Activated naive CD8-positive, alpha-beta T cell treated with anti-CD3 and anti-CD28 coated beads, Interleukin-2, amount 50 U/mL, for 24 hours (primary cell): ENCODE measurements at places on chromosomes 16 and 17.

DNA sequence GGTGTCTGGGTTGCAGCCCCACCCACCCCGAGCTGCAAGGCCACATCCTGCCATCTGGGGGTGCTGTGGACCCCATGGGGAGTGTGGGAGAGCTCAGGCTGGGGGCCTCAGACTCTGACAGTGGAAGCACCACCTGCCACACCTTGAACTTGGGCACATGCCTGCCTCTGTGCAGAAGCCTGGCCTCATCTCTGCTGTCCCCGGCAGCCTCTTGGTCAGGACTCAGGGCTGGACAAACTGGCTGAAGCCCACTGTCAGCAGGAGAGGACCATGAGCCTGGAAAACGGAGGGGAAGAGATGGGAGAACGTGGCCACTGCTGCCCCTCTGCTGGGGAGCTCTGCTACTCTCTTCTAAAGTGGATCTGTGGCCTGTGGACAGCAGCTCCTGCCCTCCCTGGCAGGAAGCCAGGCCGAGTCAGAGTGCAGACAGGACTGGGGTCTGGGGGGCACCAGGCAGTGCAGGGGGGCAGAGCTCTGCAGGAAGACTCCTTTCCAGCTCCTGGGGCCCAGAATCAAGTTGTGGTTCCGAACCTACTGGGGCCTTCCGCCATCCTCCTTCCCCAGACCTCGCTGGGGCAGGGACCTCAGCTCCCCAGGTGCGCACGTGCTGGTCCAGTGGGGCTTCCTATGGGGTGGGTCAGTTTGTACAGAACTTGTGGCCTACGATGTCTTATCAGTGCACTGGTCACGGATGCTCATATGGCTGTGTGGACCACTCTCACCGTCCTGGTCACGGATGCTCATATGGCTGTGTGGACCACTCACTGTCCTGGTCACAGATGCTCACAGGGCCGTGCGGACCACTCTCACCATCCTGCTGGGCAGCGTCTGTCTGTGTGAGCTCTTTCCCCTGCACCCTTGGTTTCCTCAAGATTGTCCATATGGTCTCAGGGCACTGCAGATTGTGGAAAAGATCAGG is 207.7 kb downstream of the LAT start:
- no peak for DNase-seq

DNA sequence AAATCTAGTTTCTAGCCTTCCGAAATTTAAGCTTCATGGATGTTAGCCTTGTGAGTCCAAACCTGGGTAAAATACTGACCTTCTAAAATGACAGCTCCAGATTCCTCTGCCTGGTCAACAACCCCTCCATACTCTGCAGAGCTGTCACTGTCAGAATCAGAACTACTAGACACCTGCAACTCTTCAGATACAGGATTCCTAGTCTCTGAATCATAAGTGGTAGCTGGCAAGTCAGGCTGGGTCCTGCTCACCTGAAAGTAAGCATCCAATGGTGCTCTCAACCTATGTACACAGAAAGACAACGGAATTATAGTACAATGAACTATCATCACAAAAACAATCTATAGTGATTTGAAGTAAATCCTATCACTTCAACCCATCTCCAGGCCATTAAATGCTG is 14.8 kb downstream of the RFWD3 start:
- no peak for DNase-seq

GRCh38 chr17:51373489-51374152 is 113.3 kb downstream of the UTP18 start:
- DNase-seq: no peak

GRCh38 chr17:10757067-10757466 is 27.2 kb upstream of the TMEM220 start:
- DNase-seq: no peak

GRCh38 chr16:75695708-75696107 is 5.6 kb downstream of the DUXB start:
- no peak for DNase-seq

GRCh38 chr17:48484850-48485249 is 46.0 kb downstream of the HOXB1 start:
- no peak for DNase-seq

DNA sequence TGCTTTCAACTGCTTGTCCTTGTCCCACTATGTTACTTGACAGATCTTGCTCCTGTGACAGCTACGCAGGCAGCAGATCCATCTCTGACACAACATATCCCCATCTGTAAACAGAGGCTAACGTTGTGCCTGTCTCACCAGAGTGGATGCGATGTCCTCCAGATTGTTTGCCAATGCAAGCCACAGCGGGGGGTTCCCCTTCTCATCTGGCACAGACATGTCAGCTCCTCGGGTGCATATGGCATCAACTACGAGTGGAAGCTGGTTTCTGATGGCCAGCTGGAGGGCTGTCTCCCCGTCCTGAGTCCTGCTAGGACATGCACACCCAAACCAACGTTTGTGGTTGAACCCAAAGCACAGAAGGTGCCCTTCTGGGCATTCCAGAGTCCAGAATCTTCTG is 39.0 kb downstream of the CYB5D2 start:
- DNase-seq: no peak

DNA sequence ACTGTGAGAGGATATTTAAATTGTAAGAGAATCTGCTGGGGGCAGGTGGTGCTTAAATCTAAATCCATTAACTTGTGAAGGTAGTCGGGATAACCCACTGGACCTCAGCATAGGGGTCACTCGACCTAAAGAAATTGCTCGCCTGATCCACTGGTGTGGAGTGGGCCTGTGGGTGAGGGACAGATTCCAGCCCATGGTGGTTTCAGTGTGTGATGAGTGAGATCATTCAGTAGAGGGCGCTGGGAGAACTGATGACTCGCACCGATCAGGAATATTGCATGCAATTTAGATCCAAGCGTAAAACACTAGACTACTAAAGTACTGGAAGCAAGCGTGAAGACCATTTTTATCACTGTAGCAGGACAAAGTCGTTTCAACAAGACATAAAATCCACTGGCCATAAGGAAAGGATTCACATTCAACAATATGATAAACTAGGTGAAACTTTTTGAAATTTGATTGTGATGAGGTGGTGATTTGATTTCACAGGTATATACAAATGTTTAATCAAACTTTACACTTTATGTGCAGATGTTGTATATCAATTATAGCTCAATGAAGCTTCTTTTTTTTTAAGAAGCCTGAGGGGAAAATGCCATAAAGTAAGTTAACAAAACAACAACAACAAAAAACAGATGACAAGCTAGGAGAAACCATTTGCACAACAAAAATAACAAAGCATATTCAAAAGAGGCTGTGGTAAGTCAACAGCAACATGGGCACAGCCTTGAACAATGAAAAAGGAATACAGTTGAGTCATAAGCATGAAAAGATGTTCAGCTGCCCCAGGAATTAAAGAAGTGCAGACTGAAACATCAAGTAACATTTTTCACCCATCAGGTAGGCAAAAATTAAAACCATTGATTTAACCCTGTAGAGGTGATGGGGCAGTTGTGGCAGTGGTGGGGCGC is 7.5 kb upstream of the TMEM170A start:
- peak; percentile 26 for DNase-seq

DNA sequence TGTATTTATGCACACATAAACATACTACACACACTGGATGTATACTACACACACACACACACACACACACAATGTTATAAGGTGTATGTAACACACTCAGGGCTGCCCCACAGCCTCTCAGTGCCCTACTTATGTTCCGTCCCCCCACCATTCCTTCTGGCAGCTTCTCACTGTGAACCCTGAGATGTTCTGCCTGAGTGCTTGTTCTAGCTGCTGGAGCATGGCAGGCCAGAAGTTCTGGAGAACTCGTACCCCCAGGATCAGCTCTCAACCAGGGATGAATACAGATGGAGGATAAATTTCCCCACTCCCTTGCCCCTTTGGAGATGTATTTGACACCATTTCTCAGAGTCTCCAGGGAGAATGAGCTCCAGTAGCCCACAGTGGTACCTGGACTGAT is 76.4 kb downstream of the CDH13 start:
- no peak for DNase-seq

DNA sequence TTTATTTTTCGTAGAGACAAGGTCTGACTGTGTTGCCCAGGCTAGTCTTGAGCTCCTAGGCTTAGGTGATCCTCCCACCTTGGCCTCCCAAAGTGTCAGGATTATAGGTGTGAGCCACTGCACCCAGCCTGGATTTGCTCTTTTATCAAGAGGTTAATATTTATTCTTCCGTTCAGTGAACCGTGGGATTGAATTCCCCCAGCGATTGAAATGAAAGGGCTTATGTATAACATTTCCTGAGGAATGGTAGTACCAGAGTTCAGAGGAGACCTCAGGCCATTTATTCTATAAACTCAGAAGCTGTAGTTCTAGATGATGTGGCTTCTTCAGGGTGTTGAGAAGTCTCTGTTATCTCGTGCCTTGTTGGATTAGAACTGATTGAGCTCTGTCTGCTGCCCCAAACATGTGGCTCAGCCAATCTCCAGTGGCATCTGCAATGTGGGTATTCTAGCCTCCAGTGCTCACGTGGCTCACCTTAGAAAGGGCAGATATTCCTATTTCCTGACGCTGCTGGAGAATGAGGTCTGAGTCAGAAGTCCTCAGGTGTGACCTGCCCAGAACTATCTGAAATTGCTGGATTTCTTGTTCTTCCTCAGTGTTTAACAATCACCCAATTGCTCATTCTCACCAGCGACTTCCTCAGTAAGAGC is 22.5 kb downstream of the HMOX2 start:
- no peak for DNase-seq

- DNase-seq: no peak
Measured at GRCh38 chr16:8620535-8620934, 963 bp upstream of the METTL22 start.

DNA sequence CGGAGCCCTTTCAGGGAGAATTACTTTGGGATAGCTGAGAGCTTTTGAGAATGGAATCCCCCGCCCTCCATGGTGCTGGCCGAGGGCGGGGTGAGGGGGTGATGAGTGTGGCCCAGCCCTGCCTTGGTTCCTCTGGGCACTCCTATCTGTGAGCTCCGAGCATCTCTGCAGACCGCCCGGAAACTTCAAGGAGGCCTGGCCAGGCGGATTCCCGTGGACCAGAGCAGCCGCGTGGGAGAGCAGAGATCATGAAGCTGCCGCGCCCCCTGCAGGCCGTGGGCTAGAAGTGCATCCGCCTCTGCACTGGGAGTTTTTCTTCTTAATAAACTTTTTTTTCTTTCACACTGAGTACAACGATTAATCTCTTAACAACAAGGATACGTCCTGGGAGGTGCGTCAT is 392.9 kb upstream of the EEF2KMT start:
- DNase-seq: peak; percentile 34

GRCh38 chr16:85699628-85700027 is 10.9 kb upstream of the GINS2 start:
- DNase-seq: no peak

DNA sequence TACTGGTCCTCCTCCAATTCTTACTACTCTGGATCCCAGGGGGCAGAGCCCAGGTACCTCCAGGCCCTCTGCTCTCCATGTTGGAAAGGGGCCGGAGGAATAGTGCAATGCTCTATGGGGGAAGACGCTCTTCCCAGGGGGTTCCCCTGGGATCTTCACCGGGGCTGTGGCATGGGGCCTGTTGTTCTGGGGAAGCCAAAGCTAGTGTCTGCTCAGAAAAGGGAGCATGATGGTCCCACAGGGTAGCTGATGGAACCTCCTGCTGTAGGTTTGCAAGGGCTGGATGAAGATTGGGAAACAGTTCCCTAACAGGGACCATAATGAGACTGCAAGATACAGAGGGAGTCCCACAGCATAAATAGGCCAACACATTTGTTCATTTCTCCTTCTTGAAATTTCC is 114.7 kb downstream of the IRX5 start:
- DNase-seq: no peak

DNA sequence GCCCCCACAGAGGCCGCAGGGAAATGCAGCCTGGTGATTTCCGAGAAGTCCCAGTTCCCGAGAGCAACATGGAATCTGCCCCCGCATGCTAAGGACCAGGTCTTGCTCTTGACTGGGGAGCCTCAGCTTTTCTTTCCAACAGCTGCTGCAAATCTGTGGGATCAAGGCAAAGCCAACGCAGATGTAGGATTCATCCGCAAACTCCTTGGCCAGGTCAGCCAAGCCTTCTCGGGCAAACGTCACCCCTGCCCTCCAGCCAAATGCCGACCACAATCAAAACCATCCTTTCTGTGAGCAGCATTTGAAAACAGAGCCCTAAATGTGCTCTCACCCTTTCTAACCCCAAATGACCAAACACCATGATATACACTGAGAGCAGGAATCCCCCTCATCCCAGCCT is 54.0 kb downstream of the MRM3 start:
- DNase-seq: no peak

DNA sequence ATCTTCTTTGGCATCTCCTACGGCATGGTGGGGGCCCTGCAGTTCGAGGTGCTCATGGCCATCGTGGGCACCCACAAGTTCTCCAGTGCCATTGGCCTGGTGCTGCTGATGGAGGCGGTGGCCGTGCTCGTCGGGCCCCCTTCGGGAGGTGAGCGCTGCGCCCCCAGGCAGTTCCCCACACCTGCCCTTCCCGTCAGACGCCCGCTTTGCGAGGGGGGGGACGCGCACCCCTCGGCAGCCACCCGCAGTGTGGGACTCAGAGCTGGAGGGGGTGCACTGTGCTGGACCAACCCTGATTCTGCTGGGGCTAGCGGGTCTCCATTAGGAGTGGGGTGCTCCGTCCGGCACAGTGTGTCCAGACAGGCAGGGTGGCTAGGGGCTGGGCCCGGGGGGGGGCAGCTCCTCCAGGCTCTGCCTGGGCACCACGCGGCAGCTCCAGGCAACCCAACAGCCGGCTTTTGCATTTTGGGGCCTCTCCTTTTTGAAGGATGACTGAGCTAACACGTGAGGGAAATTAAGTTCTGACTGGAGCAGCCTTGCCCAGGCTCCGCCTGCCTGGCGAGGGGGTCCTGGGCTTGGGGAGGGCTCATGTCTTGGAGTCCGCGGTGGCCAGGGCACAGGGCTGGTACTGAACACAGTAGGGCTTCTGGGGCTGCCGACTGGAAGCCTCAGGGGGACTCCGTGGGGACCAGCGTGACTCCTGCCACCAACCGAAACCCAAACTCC is 9.1 kb downstream of the SLC16A3 start:
- no peak for DNase-seq

DNA sequence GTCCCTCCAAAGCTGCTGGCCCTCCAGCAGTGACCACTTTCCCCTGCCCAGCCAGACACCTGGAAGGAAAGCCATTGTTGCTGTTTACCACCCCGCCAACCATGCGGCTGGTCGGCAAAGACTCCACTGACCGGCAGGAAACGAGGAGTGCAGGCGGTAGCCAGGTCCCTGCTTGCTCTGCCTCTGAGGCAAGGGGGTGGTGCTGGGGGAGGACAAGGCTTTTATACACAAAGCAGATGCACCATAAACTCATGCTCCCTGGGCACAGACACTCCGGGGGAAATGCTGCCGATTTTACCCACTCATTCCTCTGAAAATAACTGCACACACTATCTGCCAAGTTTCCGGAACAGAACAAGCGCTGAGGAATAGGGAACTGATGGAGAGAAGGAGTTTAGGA is 62.8 kb upstream of the GRIN2A start:
- DNase-seq: no peak
